Caco-2 (cell line): ENCODE measurements at places on chromosomes 3 and 15. TPM values are rescaled to one million over a fixed set of nuclear protein-coding genes. Genes with fewer than 3 reads are reported as not detected.

DNA sequence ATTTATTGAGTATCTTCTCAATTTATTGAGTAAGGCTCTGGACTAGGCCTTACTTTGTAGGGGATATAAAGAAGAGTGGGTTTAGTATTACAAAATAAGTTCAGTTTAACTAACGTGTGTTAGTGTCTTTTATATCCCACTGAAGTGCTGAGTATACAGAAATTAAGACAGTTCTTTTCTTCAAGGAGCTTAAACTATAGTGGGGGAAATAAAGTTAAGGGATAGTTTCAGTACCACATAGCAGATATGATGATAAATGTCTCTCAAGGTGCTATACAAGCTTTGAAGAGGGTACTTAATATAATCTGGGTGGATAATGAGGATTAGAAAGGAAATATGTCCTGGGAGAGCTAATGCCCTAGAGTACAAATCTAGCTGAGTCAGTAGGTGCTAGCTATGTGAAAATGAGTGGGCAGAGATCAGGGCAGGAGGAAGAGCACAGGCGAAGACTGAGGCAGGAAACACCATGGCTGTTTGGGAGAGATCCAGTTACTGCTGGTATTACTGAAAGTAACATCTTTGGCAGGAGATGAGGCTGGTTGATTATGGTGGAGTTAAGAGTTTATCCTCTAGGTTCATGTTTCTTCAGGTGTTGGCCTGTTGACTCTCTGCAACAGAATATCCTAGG is 46.0 kb downstream of the TEX9 start:
- no peaks in the 10 kb centered on the region for H3K4me1 ChIP-seq
- H3K27ac ChIP-seq, result no peak overlapping the region
- H3K27me3 ChIP-seq, result no peaks in the 10 kb centered on the region
- H3K36me3 ChIP-seq, result no peaks in the 10 kb centered on the region
- H3K4me3 ChIP-seq, result no peak overlapping the region

DNA sequence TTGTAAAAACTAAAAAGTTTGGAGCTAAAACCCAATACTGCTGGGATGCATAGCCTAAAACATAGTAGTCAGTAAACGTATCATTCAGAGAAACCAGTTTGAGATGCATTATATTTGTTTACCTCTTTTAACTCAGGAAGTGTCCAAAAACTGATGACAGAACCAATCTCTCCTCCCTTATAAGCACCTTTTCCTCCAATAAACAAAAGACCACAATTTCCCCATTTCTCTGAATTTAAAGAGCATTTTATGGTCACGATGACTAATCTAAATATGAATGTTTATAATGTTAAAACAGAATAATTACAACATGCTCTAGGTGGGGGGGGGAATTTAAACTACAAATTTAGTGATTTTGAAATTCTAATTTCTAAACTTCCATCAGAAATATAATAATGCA is 58.5 kb downstream of the CEP63 start:
- H3K36me3 ChIP-seq, result no peaks in the 10 kb centered on the region
- no peaks in the 10 kb centered on the region for H3K4me1 ChIP-seq
- H3K4me3 ChIP-seq, result no peak overlapping the region

DNA sequence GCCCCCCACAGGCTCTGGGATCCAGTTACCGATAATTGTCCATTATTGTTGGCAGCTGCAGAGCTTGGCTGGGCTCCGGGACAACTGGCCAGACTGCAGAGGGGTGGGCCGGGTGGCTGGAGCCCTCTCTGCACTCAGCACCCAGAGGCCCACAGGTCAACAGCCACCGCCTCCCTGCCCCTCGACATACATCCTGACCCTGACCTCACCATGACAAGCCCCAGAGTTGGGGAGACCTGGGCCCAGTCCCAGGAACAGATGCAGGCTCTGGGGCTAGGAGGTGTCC is 22.4 kb downstream of the PTH1R start:
- DNase-seq, result no peak
- H3K4me3 ChIP-seq, result no peak overlapping the region
- H3K27me3 ChIP-seq, result no peaks in the 10 kb centered on the region
- H3K27ac ChIP-seq, result no peak overlapping the region
- H3K36me3 ChIP-seq, result no peaks in the 10 kb centered on the region
- H3K4me1 ChIP-seq, result no peaks in the 10 kb centered on the region

GRCh38 chr3:13008155-13008995 is 64.9 kb downstream of the IQSEC1 start:
- no peaks in the 10 kb centered on the region for H3K36me3 ChIP-seq
- no peak for DNase-seq
- no peak overlapping the region for H3K4me3 ChIP-seq
- H3K27me3 ChIP-seq, result no peaks in the 10 kb centered on the region; the same call in 1 of the 2 replicates

CHRNA5 gene
- 12.0 and 12.9 TPM in 2 replicates for total RNA-seq

GRCh38 chr3:139652561-139652960 is 25.2 kb downstream of the NMNAT3 start:
- H3K4me3 ChIP-seq, result no peak overlapping the region
- H3K36me3 ChIP-seq, result no peaks in the 10 kb centered on the region; the same call in 1 of the 2 replicates
- H3K27ac ChIP-seq, result peak overlapping the region; percentile 90
- no peaks in the 10 kb centered on the region for H3K27me3 ChIP-seq

- no peak overlapping the region for H3K4me3 ChIP-seq
- no peaks in the 10 kb centered on the region for H3K4me1 ChIP-seq
- no peaks in the 10 kb centered on the region for H3K27me3 ChIP-seq
- DNase-seq, result no peak
- H3K36me3 ChIP-seq, result no peaks in the 10 kb centered on the region
Observed at GRCh38 chr15:68497206-68497910, 65.4 kb upstream of the ITGA11 start.

- H3K36me3 ChIP-seq, result no peaks in the 10 kb centered on the region
- no peak overlapping the region for H3K27ac ChIP-seq
- H3K27me3 ChIP-seq, result no peaks in the 10 kb centered on the region
- DNase-seq, result no peak
Observed at GRCh38 chr15:96403071-96403470, 72.6 kb downstream of the NR2F2 start.

- no peak overlapping the region for H3K4me3 ChIP-seq
- no peak for DNase-seq
- no peaks in the 10 kb centered on the region for H3K27me3 ChIP-seq
- H3K27ac ChIP-seq, result no peak overlapping the region
Observed at GRCh38 chr3:45414823-45415222, 26.4 kb downstream of the LARS2 start.

NME9 gene
- not detected in 2 replicates for total RNA-seq

DNA sequence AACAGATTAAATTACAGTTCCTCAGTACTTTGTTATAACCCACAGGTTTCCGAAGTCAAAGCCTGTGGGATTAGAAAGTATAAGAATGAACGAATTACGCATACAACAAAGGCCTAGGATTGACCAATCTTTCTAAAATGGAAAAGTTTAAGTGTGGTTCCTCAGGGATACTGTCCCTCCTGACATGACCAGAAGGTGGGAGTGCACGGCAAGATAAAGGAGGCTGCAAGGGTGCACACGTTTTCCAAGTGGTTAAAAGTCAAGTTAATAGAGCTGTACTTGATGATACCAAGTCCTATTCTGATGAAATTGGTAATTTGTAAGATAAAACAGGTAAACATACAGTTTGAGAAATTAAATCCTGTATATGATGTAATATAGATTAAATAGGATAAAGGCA is 96.2 kb downstream of the ALDH1A2 start:
- peak; percentile 30 for DNase-seq
- no peak overlapping the region for H3K4me3 ChIP-seq
- H3K36me3 ChIP-seq, result no peaks in the 10 kb centered on the region
- H3K27ac ChIP-seq, result no peak overlapping the region

DNA sequence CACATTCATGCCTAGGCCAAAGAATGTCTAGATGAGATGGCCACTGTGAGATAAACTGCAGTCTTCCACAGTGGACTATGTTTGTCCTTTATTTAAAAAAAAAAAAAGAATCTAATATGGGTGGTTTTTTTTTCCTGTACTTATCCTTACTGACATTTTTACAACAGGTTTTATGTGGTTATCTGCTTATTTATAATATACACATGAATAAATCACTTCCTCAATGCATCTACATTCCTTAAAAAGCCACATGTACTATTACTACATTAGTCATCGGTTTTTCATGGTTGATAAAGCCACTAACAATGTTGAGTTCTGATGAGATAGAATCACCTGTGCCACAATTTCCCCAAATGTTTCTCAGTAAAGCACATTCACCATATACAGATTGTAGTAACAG is 341.3 kb upstream of the THBS1 start:
- no peaks in the 10 kb centered on the region for H3K27me3 ChIP-seq
- no peak overlapping the region for H3K4me3 ChIP-seq

DNA sequence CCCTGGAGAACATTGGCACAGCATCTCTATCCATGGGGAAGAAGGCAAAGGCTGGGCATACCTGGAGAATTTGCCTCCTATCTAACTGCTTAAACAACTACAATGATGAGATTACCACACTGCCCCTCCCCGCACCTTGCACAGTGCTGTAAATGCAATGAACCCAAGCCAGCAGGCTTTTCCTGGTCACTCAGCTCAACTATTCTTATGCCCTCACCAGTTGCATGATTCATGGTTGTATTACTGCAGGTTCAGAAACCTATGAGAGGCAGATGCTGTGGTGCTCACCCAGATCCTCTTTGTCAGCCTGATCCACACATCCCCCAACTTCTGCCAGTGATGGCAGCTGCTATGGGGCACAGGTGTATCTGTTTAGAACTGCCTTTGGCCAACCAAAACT is 77.7 kb upstream of the STAC start:
- no peak for DNase-seq
- H3K27me3 ChIP-seq, result no peaks in the 10 kb centered on the region
- no peaks in the 10 kb centered on the region for H3K36me3 ChIP-seq
- H3K4me3 ChIP-seq, result no peak overlapping the region
- no peaks in the 10 kb centered on the region for H3K4me1 ChIP-seq

PIGX gene
- total RNA-seq, result 24.6 and 31.1 TPM in 2 replicates

DNA sequence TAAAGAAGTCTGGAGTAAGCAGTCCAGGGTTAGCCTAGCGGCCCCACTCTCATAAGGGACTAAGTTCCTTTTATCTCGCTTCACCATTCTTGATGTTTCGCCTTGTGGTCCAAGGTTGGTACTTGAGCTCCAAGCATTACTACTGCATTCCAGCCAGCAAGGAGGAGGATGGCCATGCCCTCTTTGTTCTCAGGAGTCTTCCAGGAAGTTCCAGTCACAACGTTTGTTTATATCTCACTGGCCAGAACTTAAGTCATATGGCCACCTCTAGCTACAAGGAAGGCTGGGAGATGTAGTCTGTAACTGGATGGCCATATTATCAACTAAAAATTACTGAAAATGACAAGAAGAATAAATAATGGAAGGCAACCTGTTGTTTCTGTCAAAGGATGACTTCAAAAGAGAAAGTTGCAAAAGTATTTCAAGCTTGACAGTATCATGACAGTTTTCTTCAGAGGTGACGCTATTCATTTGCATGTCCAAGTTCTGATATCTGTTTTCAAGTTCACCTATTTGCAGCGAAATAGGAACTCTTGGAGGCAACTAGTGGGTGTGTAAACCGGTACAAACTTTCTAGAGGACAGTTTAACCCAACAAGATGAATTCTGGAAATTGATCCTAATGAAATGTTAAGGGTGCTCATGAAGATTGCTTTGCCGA is 118.6 kb downstream of the PGPEP1L start:
- peaks cover 27% of the 10 kb centered on the region for H3K4me1 ChIP-seq
- H3K27me3 ChIP-seq, result no peaks in the 10 kb centered on the region
- H3K4me3 ChIP-seq, result no peak overlapping the region
- DNase-seq, result no peak
- H3K36me3 ChIP-seq, result no peaks in the 10 kb centered on the region
- peak overlapping the region; percentile 6 for H3K27ac ChIP-seq

ITPKA gene
- 16.2 and 18.1 TPM in 2 replicates for total RNA-seq

DNA sequence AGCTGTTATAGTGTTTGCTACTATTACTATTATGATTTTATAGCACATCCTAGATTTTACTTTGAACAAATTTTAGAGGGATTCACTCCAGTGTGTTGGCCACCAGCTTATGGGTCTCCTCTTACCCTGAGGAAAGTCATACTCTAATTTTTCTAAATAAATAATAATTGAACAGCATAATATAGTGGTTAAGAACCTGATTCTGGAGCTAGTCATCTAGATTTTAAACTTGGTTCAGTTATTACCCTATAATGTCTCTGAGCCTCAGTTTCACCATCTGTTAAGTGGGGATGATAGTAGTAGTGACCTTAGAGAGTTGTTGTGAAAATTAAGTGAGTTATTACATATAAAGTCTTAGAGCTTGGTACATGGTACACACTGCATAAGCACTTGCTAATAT is 30.7 kb upstream of the TOPAZ1 start:
- no peak overlapping the region for H3K27ac ChIP-seq
- peaks cover 18% of the 10 kb centered on the region for H3K4me1 ChIP-seq
- no peaks in the 10 kb centered on the region for H3K27me3 ChIP-seq
- DNase-seq, result no peak
- H3K36me3 ChIP-seq, result no peaks in the 10 kb centered on the region
- no peak overlapping the region for H3K4me3 ChIP-seq

DNA sequence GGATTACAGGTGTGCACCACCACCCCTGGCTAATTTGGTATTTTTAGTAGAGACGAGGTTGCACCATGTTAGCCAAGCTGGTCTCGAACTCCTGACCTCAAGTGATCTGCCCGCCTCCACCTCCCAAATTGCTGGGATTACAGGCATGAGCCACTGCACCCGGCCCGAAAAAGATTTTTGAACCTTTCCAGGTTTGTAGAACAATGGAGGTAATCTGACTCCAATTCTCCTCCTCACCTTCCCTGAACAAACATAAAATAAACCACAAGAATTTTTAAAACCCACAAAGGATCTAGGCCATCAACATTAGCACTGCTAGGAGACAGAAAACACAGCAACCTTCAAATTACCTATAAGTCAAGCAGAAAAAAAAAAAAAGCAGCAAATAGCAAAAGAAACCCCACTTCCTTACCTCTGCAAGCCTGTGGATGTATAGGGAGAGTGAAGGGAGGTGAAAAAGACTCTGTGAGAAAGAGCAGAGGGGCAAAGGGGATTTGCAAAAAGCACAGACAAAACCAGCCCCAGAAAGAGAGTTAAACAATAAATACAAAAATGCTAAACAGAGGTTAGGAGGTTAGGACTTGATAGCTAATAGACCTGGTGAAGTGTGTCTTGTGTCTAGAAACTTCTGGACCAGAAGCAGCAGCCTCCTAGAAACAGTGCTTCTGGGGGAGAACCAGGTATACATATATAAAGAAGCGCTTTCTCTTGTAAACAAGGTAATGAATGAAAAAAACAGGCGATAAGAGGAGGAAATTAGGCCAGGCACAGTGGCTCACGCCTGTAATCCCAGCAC is 32.1 kb downstream of the TFDP2 start:
- H3K4me3 ChIP-seq, result no peak overlapping the region
- H3K27ac ChIP-seq, result peak overlapping the region; percentile 67
- H3K36me3 ChIP-seq, result no peaks in the 10 kb centered on the region
- peak; percentile 18 for DNase-seq

CATSPER2 gene
- total RNA-seq, result 1.4 and 2.4 TPM in 2 replicates
